Suprapubic skin (tissue), 4 donors: ENCODE measurements at places on chromosomes 1 and 21. TPM values are rescaled to one million over a fixed set of nuclear protein-coding genes. Genes with fewer than 3 reads are reported as not detected.

GPR89B gene
- 11.5 TPM for total RNA-seq

TAL1 gene
- total RNA-seq = 1.4 TPM

SPRR2G gene
- 15.8 TPM for total RNA-seq

DNA sequence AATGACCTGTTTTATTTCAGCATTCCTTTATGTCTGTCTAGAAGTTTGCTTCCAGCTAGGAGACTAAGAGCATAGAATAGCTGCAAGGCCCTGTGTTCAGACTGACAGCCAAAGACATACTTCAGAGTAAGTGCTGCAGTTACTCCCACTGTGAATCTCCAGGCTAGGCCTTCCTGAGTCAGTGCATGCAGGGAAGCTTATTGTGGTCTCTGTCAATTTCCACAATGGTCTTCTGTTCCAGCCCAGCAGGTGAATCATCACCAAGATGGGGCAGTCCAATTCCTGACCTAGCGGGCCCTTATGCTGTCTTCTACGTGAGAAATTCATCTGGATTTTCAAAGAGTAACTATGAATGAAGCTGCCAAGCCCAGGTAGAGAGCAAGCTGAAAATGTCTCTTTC lies 146.3 kb upstream of the C8B start:
- H3K27me3 ChIP-seq = no peaks in the 10 kb centered on the region
- no peak overlapping the region for H3K27ac ChIP-seq
- H3K4me1 ChIP-seq = no peaks in the 10 kb centered on the region
- no peak overlapping the region for H3K4me3 ChIP-seq
- H3K36me3 ChIP-seq = no peaks in the 10 kb centered on the region

- DNase-seq = no peak
- peaks cover 60% of the 10 kb centered on the region for H3K27me3 ChIP-seq
- no peaks in the 10 kb centered on the region for H3K4me1 ChIP-seq
- H3K4me3 ChIP-seq = no peak overlapping the region
Observed at GRCh38 chr1:29827801-29828525, 591.6 kb downstream of the PTPRU start.

- no peaks in the 10 kb centered on the region for H3K27me3 ChIP-seq
- H3K27ac ChIP-seq = no peak overlapping the region
- no peak overlapping the region for H3K4me3 ChIP-seq
Observed at GRCh38 chr1:87030740-87031690, 116.6 kb downstream of the HS2ST1 start.

DNA sequence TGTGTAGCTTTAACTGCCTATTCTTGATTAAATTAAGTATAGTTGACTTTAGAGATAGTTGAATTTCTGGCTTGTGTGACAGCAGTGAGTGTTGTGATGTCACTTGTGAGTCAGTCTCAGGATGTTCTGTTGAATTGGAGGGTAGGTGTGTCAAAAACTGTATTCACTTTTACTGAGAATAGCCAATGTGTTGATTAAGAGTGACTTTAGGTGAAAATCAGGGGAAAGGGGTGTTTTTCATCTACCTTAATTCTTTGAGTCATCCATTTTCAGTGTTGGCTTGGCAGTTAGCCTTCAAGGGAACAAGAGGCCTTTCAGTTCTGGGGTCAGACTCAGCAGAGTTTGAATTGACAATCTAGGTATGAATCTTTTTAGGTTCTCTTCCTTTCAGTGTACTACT lies 75.9 kb downstream of the CDC14A start:
- H3K27me3 ChIP-seq = no peaks in the 10 kb centered on the region
- no peaks in the 10 kb centered on the region for H3K4me1 ChIP-seq
- no peak for DNase-seq
- no peaks in the 10 kb centered on the region for H3K36me3 ChIP-seq

GRCh38 chr1:42392967-42393848 lies 12.6 kb downstream of the RIMKLA start:
- no peaks in the 10 kb centered on the region for H3K36me3 ChIP-seq
- H3K27me3 ChIP-seq = peaks cover 3% of the 10 kb centered on the region
- no peaks in the 10 kb centered on the region for H3K4me1 ChIP-seq
- H3K27ac ChIP-seq = no peak overlapping the region
- no peak for DNase-seq
- no peak overlapping the region for H3K4me3 ChIP-seq

DNA sequence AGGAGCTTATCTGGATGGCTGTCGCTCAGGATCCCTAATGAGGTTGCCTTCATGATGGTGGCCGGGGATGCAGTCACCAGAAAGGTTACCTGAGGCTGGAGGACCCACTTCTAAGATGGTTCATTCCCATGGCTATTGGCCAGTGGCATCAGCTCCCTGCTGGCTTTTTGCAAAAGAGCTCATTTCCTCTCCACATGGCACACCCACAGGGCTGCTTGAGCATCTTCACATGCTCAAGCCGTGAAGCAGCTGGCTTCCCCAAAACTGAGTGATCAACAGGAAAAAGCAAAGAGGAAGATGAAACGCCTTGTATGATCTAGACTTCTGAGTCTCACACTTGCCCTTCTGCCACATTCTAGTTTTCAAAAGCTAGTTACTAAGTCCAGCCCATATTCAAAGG lies 124.6 kb upstream of the CXADR start:
- H3K4me1 ChIP-seq = no peaks in the 10 kb centered on the region
- no peak overlapping the region for H3K4me3 ChIP-seq
- H3K36me3 ChIP-seq = no peaks in the 10 kb centered on the region
